Amygdala (tissue), 56 donors: ENCODE measurements at places on chromosomes 11 and 22.
A peak's percentile ranks its signal among the peaks of the same experiment; 100 is the strongest.

DNA sequence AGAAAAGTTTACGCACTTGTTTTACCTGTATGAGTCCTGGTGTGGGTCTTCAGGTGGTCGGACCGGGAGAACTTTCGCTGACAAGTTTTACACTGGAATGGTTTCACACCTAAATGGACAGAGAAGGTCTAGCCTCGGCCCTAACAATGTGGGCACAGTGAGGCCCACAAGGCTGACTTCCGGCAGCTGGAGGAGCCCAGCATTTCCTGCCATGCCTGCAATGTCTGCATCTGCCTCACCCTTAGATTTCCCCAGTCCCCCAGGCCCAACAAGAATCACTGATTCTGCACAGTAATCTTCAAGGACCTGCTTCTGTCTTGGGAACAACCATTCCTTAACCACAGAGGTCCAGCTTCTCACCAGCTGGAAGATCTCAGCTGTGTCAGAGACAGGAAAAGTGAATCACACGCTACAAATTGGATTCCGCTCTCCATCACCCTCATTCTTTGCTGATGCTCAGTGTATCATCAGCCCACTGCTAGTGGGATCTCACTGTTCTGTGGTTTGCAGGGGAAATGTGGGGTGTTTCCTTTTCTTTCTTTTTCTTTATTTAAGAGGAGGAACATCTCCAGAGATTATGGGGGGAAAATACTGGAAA, 43.3 kb downstream of the WT1 start:
- no peak for DNase-seq

GRCh38 chr11:30422447-30423278, 99.8 kb downstream of the ARL14EP start:
- no peak for DNase-seq

- peak; percentile 17 for DNase-seq
These were observed 73.4 kb upstream of the YWHAH start for GRCh38 chr22:31870890-31871289.

DNA sequence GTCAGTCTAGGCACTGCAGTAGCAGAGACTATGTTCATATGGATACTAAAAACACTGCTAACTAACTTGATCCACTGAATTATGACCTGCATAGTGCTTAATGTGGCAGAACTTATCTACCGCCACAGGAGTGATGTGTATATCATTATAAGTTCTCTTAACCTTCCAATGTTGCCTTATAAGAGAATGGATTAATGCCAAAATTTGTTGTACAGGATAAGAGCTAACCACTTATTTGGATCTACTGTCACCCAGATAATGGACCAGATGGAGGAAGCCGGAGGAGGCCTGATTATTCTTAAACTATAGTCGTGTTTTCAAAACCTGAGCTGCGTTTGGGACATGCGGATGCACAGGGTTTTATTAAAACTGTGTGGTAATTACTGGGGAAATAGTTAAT, 1.9 kb upstream of the OR51B4 start:
- no peak for DNase-seq

DNA sequence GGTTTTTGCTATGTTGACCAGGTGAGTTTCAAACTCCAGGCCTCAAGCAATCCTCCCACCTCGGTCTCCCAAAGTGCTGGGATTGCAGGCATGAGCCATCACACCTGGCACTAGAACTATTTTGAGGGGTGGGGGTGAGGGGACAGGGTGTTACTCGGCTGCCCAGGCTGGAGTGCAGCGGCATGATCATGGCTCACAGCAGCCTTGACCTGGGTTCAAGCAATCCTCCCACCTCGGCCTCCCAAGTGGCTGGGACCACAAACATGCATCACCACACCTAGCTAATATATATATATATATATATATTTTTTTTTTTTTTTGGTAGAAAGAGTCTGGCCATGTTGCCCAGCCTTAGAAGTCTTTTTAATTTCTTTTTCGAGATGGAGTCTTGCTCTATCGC, 17.1 kb upstream of the IFITM3 start:
- DNase-seq = no peak

GRCh38 chr11:115871161-115871760, 367.0 kb upstream of the CADM1 start:
- no peak for DNase-seq

DNA sequence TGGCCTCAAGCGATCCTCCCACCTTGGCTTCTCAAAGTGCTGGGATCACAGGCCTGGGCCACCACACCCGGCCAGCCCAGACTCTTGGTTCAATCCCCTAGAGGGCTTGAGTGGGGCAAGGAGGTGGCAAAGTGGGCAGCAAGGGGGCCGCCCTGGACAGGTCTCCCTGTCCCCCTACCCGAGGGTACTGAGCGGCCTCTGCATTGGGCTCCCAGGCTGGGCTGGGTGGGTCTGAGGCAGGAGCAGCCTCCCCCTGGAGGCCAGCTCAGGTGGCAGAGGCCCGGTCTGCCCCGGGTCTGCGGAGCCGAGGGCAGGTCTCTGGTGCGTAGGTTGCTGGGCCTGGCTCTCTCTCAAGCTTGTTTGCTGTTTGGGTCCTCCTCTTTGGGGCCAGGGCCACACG, 22.4 kb upstream of the CCDC188 start:
- DNase-seq = no peak

DNA sequence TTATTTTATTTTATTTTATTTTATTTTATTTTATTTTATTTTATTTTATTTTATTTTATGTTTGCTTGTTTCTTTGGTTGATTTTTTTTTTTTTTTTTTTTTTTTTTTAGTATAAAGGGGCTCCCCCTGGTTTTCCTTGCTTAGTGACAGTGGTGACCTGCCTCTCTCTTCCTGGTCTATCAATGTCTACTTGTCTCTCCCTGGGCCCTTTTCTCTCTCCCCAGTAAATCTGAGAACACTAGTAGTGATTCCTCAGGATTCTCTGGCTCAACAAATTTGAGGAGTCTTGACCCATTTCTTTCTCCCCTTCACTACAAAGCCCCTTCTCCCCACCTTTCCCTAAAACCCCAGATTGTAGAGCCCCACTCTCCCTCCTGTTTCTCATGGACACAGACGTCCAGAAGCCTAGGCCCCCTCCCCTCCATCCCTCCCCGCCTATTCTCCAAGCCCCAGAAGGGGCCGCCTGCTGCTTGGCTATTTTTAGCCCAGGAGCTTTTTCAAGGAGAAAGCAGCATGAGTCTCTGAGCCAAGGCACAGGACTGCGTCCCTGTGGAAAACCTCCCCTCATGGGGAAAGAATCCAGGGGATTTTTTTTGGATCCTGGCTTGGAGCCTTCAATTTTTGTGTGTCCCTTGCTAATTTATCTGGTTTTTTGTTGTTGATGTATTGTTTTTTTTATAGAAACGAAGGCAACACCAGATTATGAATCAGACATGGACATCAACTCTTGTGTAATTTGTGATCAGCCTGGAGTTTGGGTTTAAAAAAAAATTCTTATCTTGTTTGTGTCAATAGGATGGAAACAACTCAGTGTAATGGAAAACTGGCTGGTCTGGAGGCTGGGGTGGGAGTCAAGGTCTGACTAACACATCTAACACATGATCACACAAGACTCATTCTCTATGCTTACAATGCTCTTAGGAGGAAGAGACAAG, 17.5 kb upstream of the ACCSL start:
- no peak for DNase-seq

DNA sequence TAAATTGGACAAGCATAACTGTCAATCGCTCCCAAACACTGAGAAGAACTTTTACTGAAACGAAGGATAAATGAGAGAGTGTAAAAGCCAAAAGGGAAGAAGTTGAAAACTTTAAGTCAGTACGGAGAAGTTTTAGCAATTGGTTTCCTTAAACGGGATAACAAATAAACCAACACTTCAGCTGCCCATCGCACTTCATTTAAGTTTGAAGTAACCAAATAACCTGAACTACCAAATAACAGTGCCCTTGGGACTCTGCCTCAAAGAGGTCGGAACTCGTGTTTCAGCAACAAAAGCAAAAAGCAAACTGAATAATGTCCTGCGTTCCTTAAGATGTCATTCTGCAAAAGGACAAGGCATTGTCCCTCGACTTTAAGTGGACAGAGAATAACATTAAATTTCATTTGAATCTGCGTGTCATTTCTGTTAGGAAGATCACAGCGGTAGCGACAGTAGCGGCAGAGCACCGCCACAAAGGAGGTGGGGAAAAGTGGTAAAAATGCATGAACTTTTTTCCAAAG, 127.0 kb upstream of the C11orf58 start:
- no peak for DNase-seq

DNA sequence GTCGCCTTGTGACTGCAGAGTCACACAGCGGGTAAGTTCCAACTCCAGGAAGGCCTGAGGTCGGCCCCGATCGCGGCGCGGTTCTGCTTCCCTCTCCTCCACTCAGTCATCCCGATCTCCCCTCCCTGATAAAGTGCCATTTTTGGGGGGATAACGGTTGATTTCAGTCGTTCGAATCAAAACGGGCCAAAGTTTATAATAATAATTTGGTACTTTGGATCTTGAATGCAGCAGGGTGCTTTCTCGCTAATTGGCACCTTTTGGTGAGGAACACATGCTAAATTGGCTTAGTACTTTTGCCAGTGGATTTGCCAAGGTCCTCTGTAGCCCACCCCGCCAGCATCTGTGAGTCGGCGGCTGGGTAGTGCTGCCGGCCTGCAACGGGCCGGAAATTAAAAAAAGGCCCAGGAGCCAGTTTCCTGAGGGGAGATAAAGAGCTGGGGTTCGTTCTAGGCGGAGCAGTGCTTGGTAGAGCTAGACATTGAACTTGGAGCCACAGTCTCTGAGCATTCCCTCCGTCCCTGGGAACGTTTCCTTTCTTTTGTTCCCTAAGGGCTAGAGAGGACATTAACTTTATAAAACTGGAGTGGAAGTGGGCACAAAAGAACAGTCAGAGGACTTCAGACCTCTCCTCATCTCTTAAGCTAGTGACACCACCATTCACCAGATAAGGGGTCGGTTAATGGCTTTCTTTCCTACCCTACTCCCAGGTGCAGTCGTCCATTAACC, 997 bp downstream of the UBE2L3 start:
- no peak for DNase-seq

GRCh38 chr22:47282851-47283250, 520.4 kb downstream of the TBC1D22A start:
- DNase-seq = no peak

DNA sequence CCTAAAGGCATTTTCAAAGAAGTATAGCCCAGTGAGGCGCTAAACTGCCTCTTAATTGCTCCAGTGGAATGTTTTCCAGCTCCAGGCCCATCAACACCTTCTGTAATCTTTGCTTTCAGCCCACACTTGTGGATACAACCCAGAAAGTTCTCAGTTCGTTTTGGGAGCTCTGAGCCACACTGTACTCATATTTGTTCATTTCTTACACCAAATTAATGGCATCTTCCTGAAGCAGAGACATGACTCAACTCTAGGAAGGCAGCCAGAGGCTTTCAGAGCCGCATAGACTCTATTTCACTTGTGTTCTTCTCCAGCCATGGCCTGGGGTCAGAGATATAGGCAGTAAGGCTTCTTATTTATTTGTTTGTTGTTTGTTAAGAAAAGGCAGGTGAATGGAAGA, 175.5 kb upstream of the NCAM1 start:
- no peak for DNase-seq

DNA sequence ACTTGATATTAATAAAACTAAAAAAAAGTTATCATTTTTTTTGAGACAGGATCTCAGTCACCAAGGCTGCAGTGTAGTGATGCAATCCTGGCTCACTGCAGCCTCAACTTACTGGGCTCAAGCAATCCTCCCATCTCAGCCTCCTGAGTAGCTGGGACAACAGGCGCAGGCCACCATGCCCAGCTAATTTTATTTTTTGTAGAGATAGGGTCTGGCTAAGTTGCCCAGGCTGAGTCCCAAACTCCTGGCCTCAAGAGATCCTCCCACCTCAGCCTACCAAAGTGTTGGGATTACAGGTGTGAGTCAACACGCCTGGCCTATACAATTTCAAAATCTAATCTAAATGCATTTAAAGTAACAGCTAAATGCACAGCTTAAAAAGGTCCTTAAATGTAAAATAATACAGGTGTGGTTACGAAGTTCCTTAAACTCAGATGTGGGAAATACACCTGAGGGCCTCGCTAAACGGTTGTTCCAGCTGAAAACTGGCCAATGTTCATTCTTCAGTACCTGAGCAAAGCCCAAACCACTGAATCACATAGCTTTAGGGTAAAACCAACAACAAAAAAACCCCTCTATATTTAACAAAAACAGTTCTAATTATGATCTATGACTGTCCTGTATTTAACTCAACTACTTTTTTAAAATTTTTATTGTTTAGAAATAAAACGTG, 11.8 kb downstream of the NAP1L4 start:
- DNase-seq = no peak

DNA sequence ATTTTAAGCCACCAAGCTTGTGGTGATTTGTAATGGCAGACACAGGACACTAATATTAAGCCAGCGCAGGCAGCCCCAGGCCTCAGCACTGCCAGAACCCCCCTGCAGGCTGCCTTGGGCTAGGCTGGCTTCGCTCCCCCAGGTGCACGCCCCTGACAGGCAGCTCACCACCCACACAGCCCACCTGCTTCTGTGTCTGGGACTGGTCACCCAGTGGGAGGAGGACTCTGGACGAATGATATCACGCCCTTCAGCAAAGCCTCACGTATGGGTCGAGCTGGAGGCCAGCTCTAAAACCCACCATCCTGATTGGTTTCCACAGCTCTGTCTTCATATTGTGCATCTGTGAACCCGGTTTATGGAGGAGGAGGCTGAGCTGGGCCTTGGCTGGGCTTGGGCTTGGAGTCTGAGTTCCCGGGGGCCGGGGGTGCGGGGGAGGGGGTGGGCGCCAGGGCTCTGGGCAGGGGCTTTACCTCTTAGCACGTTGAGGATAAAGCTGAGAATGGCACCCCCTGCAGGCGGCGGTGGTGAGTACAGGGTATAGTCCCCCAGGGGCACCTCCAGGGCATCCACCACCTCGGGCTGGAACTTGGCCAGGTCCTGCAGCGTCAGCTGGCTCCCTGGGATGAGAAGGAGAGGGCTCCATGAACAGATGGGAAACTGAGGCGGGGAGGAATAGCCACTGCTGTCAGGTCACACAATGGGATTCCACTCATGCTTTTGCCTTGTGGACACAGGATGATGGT, 13.8 kb downstream of the GGT5 start:
- DNase-seq = no peak

- no peak for DNase-seq
These were observed 43.6 kb upstream of the PRR5 start for GRCh38 chr22:44658311-44658953.

GRCh38 chr11:72576661-72577060, 97.6 kb downstream of the PDE2A start:
- DNase-seq = no peak

DNA sequence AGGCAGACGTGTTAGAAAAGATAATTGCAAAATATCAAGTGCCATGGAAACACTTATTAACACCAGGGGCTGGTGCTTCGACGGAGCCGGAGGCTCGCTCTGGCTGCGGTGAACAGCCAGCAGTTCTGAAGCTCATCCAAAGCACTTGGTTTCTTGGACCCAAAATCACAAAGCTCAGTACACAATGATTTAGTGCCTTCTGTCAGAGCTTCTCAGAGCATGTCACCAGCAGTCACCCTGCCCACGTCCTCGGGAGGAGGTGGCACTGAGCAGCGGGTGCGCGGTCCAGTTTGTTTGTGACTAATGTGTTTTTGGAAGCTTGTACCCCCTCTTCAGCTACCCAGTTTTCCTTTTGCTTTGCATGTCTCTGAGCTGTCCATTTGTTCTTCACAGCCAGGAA, 58.7 kb upstream of the KIRREL3 start:
- DNase-seq = no peak
